HepG2 (cell line): ENCODE measurements at places on chromosomes 2 and 18. TPM values are rescaled to one million over a fixed set of nuclear protein-coding genes. Genes with fewer than 3 reads are reported as not detected.

Gene SP140
- 0.79 and 0.80 TPM in 2 replicates for total RNA-seq

Gene NPAS2
- 14.8 and 16.8 TPM in 2 replicates for total RNA-seq

GRCh38 chr2:80815259-80815658 lies 510.7 kb upstream of the LRRTM1 start:
- no peak overlapping the region for H3K4me3 ChIP-seq
- H3K36me3 ChIP-seq: no peaks in the 10 kb centered on the region
- H3K4me1 ChIP-seq: no peaks in the 10 kb centered on the region
- no peak overlapping the region for H3K27ac ChIP-seq
- no peaks in the 10 kb centered on the region for H3K27me3 ChIP-seq

DNA sequence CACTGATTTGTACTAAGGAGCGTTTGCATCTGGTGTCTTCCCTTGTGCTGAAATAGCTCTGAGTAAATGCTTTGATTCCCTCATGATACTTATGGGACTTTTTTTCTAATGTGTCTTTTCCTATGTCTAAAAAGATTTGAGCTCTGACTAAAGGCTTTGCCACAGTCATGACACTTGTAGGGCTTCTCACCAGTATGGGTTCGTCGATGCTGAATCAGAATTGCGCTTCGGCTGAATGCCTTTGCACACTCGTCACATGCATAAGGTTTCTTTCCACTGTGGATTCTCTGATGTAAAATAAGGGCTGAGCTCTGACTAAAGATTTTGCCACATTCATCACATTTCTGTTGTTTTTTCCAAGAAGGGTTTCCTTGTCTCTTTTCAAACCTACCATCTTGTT lies 8.0 kb downstream of the ZNF396 start:
- H3K36me3 ChIP-seq: no peaks in the 10 kb centered on the region
- H3K27ac ChIP-seq: no peak overlapping the region
- H3K4me3 ChIP-seq: no peak overlapping the region
- DNase-seq: no peak
- peaks cover 34% of the 10 kb centered on the region for H3K4me1 ChIP-seq

DNA sequence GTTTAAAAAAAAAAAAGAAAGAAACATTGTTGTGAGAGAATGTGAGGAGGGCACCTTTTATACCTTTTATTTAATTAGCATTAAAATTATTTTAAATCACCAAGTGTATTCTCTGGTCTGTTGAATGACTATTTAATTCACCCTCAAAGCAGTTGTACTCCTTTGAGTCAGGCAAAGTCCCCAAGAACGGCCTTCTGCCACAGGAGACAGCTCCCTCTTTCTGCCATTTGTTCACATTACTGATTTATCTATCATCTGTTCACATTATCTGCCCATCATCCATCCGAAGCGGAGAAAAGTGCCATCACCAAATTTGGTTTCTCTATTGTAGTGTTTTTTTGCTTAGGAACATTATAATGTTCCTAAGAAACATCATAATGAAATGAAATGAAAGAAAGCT lies 240.7 kb upstream of the DPP10 start:
- H3K4me3 ChIP-seq: no peak overlapping the region
- H3K27me3 ChIP-seq: no peaks in the 10 kb centered on the region
- H3K36me3 ChIP-seq: no peaks in the 10 kb centered on the region
- peak; percentile 28 for DNase-seq
- H3K4me1 ChIP-seq: no peaks in the 10 kb centered on the region
- no peak overlapping the region for H3K27ac ChIP-seq

DNA sequence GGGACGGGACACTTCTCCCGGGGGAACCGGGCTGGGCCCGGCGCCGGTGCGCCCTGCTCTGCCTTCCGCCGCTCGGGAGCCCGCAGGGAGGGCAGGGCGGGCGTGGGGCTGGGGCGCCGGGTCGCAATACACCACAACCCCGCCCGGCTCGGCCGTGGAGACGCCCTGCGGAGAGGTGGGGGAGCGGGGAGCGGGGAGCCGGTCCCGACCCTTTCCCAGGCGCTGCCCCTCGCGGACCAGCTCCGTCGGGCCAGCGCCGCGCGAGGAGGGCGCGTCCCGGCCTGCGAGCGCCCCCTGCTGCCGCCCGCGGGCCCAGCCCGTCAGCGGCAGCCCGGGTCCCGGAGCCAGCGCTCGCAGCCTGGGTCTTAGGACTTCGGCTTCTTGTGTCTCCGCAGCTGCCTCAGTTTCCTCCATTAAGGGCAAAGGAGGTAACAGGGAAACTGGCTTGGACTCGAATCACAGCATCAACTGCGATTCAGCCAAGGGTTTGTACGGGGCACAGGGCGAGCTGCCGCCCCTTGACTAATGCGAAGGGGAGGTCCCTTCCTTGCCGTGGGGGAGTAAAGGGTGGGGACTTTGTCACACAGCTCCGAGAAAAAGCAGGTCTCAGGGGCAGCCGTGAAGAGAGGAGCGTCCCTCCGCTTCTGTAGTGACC lies 635 bp upstream of the ADRA2B start:
- peak overlapping the region; percentile 53 for H3K4me3 ChIP-seq
- no peak overlapping the region for H3K27ac ChIP-seq
- 0 out of 2 replicates have a peak, but pooled peaks cover 5% of the 10 kb centered on the region for H3K4me1 ChIP-seq
- H3K36me3 ChIP-seq: no peaks in the 10 kb centered on the region
